Naive thymus-derived CD8-positive, alpha-beta T cell (primary cell): ENCODE measurements at places on chromosomes 5 and 9.

- no peak for DNase-seq
Observed at GRCh38 chr5:122182491-122182921, 53.2 kb downstream of the ZNF474 start.

DNA sequence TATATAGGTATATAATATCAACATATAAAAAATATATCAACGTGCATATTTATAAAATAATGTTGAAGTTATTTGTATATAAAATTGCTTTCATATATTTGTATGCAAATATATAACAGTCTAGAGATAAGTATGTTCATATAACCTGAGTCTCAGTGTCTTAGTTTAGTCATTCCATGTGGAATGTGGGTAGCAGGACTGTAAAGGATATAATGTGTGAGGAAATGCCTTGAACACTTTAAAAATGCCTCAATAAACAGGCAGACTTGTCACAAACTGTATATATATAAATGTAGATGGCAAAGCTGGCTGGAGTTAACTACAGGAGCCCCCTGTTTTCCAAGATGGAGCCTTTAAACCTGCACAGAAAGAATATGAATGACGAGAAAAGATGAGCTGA lies 48.4 kb downstream of the CCDC125 start:
- no peak for DNase-seq

DNA sequence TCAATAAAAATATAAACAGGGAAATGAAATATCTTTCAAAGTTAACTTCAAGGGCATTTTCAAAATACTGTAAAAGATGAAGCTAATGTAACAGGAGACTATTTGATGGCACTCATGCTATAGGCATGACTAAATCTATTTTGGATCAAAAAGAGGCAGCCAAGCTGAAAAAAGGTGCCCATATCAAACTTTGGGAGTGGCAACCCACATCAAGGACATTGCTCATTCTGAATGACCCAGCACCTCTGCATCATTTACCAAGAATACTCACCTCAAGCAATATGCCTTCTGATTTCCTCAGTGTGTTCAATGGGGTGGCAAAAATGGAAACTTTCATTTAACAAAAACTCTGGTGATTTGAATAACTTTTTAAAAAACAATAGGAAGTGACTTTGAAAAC lies 853.3 kb downstream of the TLE1 start:
- no peak for DNase-seq

- DNase-seq: no peak
Observed at GRCh38 chr9:93132946-93133680, 938 bp downstream of the NINJ1 start.
